ENCODE measurements at places on chromosomes 12 and 14.

GRCh38 chr14:52852810-52853521 lies 61.6 kb upstream of the GNPNAT1 start:
- DNase-seq: no peak

DNA sequence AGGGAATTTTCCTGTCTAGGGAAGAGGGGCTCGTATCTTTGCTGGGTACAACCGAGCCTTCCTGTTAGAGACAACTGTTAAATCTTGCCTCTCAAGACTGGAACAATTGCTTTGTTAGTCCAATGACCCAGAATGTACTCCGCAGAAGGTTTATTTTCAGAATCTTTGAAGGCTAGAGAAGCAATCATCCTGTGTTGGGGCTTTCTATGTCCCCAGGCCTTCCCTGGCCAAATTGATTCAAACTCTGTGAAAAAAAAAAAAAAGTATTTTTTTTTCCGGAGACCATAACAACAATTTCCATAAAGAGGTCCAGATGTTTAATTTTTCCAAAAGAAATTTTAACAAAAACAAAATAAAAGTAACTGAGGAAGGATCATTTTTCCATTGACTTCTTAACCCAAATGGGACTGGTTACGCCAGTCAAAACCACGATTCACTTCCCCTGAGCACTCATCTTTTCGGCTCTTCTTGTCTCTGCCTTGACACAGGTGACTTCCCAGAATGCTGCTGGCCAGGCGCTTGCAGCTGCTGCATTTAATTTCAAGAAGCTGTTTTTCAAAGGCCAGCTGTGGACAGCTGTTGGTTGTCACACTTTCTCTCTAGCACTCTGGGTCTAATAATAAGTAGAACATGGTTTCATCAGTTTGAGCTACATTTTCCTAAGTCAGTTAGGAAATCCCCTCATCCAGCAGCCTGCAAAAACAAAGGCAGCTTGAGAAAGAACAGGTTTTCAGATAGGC lies 81.6 kb upstream of the MANSC4 start:
- DNase-seq: peak; percentile 48

DNA sequence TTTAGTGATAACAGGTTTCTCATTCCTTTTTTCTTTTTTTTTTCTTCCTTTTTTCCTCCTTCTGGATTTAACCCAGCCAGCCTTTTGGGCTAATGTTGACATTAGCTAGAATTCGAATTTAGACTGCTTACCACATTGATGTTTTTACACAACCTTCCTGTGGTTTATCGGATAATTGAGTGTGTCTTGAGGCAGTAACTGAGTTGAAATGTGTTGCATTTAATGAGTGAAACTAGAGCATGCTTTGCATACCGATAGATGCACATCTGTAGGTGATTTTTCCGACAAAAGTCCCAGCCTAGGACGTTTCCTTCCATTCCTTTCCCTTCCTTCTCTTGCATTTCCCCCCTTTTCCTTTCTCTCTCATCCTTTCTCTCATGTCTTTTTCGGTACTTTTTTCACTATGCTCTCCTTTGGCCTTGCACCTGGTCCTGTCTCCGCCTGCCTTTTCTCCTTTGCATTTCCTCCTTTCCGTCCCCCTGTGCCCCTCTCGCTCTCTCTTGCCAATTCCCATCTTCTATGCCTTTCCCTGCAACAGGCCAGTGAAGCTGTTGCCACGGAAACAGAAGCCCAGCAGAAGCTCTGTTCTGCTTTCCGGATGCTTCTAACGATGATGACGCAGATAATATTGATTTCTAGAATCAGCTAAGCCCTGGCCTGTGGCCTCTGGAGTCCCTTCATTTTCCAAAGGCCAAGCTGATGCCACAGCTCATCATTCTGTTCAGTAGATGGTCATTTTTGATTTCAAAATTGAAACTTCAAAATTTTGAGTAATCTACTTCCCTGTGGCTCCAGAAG lies 76.1 kb downstream of the SLC25A47 start:
- no peak for DNase-seq

DNA sequence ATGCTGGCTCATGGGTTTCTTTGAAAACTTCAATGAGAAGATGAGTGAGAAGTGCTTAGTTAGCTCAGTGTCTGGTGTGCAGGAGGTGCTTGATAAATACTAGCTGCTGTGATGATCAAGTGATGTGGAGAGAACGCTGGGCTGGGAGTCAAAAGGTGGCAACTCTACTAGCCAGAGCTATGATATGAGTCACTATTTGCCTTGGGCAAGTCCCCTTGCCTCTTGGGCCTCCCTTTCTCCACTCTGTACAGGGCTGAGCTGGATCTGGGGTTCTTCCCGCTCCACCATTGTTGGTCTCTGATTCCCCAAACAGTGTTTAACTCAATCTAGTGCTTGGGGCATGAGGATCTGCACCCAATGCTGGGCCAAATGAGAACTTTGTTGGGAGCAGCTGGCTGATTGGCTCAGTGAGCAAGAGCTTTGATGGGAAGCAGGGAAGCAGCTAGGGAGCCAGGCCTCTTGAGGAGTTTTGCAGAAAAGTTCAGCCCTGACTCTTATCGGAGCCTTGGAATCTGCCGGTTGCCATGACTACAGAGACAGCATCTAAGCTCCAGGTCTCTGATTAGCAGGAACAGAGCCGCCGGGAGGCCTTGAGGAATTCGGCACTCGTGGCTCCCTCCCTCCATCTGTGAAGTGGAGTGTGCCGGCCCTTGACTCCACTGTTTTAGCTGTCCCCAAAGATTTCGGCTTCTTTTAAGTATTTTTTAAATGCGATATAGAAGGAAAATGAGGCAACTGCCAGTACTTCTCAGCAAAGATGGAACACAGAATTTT lies 82.1 kb upstream of the HSPB8 start:
- DNase-seq: no peak

DNA sequence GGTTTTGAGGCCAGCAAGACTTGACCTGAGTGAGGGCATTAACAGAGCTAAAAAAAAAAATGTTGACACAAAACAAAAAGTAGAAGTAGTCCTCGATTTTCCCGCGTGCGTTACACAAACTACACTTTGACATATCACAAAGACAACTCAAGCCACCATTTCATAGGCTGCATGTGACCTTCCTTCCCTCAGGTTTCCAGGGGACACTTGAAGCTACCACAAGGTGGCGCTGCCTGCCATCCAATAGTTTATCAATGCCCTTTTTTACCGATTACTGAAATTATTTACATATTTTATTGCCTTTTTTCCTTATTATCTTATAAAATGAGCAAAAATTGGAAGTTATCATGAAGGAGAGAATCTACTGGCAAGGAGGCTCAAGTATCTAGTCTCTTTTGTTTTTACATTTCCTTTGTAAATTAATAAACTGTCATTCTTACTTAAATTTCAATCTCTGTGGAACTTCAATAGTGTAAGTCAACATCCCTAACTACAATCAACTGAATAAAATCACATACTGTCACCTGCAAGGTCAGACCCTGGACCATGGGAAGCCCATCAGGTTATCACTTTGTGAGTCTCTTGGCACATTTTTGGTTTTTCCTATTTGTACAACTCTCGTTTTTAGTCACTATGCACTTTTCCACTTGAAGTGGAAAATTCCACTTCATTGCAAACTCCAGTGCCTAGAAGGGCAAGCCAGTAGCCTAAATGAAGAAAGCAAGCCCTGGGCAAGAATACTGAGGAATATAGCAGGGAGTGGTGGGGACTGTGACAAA lies 84.6 kb upstream of the CPSF6 start:
- peak; percentile 76 for DNase-seq

- DNase-seq: no peak
Measured at GRCh38 chr12:70695361-70696023, 58.3 kb upstream of the PTPRB start.

DNA sequence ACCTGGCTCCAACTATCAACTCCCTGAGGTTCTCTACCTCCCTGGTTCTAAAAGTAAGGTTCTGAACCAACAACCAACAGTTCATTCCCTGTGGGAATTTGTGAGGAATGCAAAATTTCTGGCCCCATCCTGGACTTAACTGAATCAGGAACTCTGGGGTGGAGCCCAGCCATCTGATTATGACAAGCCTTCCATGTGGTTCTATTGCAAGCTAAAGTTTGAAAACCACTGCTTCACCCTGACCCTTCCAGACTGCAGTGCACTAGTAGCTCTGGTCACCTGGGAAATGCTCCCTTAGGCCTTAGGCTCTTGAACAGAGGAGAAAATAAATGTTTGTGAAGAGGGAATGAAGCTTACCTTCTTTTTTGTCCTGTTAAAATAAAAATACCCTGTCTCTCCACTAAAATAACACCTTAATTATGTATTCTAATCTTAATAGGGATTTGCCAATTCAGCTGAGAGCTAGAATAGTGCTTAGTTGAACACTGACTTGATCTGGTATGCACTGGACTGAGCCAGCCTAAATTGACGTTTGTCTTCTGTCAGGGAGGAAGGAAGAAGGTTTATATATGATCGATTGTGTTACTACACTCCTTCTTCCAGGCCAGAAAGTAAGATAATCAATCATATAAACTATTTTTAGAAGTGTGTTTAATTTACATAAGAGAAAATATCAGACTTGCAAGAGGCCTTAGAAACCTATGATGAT lies 39.1 kb upstream of the DDHD1 start:
- no peak for DNase-seq

DNA sequence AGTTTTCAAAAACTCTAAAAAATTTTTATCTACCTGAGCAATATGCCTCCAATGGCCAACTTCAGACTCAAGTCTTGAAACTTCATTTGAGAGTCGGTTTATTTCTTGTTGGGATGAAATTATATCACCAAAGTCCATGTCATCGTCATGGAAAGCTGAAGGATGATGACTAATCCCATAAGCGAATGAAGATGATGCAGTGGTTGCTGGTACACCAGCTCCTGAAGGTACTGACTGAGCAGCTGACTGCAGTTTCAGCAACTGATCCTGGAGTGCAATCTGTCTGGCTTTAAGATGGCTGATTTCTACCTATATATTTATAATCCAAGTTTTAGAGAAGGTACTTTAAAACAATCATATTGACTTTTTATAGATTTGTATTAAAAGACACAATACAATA lies 18.3 kb downstream of the TRIP11 start:
- DNase-seq: no peak

- no peak for DNase-seq
Measured at GRCh38 chr12:16564675-16565074, 41.3 kb downstream of the LMO3 start.

- no peak for DNase-seq
Measured at GRCh38 chr14:102164241-102164641, 24.5 kb downstream of the WDR20 start.

DNA sequence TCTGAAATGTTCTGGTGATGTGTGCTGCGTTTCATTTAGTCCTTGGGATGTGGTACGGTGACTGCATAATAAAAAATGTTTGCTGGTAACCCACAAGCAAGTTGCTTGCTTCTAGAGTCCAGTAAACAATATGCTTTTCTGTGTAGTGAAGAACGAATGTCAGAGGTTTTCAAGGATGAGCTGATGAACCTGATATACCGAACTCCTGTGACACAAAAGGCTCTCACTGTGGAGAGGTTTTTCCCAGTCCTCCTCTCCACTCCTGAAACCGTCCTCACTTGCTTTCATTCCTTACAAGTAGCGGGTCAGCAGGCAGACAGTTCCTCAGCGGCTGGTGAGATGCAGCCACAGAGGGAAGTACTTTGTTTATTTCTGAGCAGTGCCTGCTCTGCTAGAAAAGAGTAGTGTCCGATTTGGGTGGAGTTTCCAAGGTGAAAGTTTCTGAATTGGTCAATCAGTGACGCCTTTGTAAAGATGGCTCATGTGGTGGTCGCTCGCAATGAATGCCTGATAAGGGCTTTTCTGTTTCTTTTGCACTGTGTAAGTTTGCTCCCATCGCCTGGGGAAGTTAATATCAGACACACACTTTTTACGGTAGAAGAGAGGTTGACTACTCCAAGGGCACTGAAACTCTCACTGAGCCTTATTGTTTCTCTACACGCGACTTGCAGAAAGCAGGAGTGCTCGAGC lies 3.0 kb downstream of the ETV6 start:
- no peak for DNase-seq

DNA sequence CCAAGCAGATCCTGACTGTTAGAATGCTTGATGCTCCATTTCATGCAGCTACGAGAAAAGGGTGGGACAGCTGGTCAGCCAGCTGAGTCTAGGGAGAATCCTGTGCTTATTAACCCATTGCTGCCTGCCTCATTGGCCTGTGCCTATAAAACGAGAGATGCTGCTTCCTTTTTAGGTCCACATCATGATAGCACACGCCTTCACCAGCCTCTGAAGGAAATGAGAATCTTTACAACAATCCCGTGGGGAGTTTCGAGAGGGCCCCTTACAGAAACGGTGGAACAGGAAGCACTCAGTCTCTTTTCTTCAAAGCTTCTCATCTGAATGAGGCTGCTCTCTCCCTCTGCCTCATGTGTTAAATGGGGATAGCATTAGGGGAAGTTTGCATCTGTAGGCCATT lies 147.3 kb upstream of the RFLNA start:
- DNase-seq: no peak

DNA sequence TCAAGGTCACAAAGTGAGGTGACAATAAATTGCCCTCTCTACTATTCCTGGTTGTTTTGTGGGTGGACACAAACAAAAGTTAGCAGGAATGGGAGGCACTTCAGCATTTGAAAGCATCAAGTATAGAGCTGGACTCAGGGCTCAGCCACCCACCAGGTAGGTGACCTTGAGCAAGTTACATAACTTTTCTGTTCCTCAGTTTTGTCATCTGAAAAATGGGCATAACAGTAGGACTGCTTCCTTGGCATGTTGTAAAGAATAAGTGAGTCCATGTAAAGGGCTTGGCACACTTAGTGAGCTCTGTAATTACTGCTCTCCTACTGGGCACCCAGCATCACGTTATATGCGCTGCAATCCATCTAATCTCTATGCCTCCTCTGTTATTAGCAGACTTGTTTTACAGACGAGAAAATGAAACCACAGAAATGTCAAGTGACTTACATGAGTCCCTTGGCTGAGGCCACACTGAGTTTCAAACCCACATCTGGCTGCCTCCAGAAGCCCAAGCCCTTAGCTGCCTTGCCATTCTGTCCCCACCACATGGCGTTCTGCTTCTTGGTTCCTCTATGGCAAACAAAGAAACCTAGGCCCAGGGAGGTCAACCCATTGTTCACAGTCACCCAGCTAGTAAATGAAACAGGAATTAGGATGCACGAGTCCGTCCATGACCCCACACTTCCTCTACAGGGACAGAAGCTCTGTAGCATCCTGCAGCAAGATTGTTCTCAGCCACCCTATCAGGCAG lies 63.2 kb upstream of the SLC24A4 start:
- peak; percentile 48 for DNase-seq

DNA sequence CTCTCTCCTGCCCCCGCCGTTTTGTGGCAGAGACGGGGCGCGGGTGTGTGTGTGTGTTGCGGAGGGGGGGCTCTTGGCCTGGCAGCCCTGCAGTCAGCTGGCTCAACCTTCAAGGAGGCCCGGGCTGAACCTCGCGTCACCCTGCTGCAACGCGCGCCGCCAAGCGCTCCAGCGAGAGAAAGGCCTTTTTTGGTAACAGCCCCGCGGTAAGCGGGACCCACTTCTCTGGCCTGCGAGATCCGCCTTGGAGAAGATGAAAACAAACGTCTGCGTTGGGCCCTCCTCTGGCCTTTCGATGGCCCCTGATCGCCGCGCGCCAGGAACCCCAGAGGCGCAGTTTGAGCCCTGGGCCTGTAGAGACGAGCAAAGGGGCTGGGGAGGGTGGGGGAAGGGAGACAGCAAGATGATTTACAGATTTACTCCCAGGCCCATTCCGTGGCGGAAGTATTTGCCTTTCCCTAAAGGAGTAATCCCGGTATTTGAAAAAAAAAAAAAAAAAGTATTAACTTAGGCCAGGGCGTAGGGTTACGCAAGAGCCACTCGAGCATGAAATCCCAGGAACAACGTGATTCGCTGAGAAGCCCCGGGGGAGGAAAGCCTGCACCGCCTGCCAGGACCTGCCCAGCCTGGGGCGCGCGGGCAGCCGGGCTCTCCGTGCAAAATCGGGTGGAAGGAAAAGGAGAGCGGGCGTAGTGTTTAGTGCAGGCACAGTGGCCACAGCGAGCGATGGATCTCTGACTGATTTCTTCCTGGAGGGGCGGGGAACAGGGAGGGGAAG lies 4.5 kb upstream of the IRF2BPL start:
- DNase-seq: peak; percentile 69

GRCh38 chr14:68109132-68109900 lies 289.7 kb downstream of the RAD51B start:
- no peak for DNase-seq
